ENCODE measurements at places on chromosomes 2 and 18. TPM values are rescaled to one million over a fixed set of nuclear protein-coding genes. Genes with fewer than 3 reads are reported as not detected.
A peak's percentile ranks its signal among the peaks of the same experiment; 100 is the strongest.

Gene MAB21L4
- 28.5 TPM for polyA plus RNA-seq

DNA sequence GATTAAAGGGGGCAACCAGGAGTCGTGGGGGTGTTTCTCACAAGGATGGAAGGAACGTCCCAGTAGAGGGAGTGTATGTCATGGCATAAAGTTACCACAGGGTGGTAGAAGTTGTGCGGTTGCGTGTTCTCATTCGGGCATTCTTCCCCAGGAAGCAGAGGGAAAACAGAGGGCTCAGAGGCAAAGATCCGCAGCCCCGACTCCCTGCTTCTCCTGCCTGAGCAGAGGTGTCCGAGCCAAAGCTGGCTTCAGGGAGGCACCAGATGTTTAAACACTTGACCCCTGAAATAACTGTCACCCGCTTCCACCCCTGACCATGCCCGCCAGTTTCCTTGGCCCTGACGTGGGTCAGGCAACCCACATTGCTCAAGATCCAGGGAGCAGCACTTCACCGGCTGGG, 83.7 kb downstream of the EN1 start:
- DNase-seq, result no peak

DNA sequence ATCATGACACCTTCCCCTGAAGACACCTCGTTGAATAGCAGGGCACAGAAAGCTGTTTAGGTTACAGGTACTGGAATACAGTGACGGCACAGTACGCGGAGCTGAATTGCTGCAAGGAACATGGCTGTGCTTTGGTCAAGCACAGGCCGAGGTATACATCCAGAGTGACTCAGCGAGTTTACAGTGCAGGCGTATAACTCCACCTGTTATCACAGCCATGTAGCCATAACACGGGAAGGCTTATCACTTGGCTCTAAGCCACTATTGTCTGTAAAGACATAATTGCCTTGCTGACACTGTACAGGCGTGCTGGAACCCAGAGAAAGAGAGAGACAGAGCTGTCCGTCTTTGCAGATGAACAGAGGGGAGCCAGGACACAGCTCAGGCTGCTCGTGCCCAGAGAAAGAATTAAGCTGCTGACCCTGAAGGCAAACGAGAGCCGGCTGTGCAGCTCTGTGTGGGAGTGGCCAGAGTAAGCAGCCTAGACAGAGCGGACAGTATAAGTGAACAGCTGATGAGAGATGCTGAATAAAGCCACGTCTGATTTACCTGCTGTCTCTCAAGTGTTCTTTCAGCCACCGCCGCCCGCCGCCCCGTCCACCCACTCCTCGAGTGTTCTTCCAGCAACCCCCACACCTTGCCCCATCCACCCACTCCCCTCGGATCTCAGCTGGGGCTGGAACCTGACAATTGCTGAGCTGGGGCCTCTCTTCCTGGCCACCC, 87.3 kb upstream of the PPP1CB start:
- DNase-seq, result peak; percentile 80

- DNase-seq, result no peak
These were observed 188.6 kb upstream of the FN1 start for GRCh38 chr2:215624423-215624829.

DNA sequence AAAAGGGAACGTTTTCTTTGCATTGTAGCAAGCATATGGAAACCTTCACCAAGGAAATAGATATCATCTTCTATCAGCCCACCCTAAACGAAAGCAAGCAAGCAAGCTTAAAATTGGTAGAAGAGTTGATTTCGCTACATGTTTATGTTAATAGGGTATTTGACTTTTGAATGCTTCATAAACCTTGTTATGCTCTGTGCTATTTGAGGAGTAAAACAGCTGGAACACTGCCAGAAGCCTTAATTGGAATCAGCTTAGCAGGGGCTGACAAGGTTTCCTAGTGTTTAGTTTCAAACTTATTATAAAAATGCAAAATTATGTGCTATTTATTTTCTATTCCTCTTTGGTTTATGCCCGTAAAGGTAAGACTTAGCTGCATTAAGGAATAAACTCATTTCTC, 70.6 kb upstream of the LINC00305 start:
- DNase-seq, result peak; percentile 85

- DNase-seq, result no peak
These were observed 136.2 kb upstream of the ARHGAP28 start for GRCh38 chr18:6593142-6593885.

Gene GALNT1
- 11.8 TPM for polyA plus RNA-seq

Gene CXCR1
- not detected for polyA plus RNA-seq
